Endothelial cell of umbilical vein (primary cell): ENCODE measurements at places on chromosomes 11 and 22. TPM values are rescaled to one million over a fixed set of nuclear protein-coding genes. Genes with fewer than 3 reads are reported as not detected.

CRYAB gene
- not detected in 2 replicates for total RNA-seq

RGL4 gene
- total RNA-seq: not detected in 2 replicates

OR52E8 gene
- not detected in 2 replicates for total RNA-seq

OR51B6 gene
- total RNA-seq: not detected in 2 replicates

KCNQ1 gene
- 0.09 and 0.21 TPM in 2 replicates for total RNA-seq

SNX19 gene
- total RNA-seq: 44.3 and 49.8 TPM in 2 replicates

ARL14EP gene
- total RNA-seq: 14.8 and 16.7 TPM in 2 replicates

GAL3ST1 gene
- not detected in 2 replicates for total RNA-seq

NUDT8 gene
- 20.4 and 21.0 TPM in 2 replicates for total RNA-seq

GGT5 gene
- total RNA-seq: 35.1 and 45.9 TPM in 2 replicates

GRM5 gene
- total RNA-seq: 0.11 and 0.28 TPM in 2 replicates

ADM2 gene
- total RNA-seq: 0.69 and 1.5 TPM in 2 replicates

NAALAD2 gene
- 1.1 and 1.8 TPM in 2 replicates for total RNA-seq

SCGB2A2 gene
- total RNA-seq: not detected in 2 replicates

PLEKHB1 gene
- total RNA-seq: 0.75 TPM in 1 of 2 replicates, not detected in the other

CABP4 gene
- total RNA-seq: 4.2 and 5.0 TPM in 2 replicates

OR51B4 gene
- total RNA-seq: not detected in 2 replicates

NEU3 gene
- 7.0 and 7.6 TPM in 2 replicates for total RNA-seq

F2 gene
- not detected in 2 replicates for total RNA-seq

XRCC6 gene
- 309 and 313 TPM in 2 replicates for total RNA-seq

OR5B21 gene
- not detected in 2 replicates for total RNA-seq

TKFC gene
- total RNA-seq: 28.6 and 30.8 TPM in 2 replicates

SYT7 gene
- 0.55 and 0.78 TPM in 2 replicates for total RNA-seq

NAA40 gene
- total RNA-seq: 30.9 and 32.3 TPM in 2 replicates
